Dermis blood vessel endothelial cell (primary cell): ENCODE measurements at places on chromosomes 7 and 10. TPM values are rescaled to one million over a fixed set of nuclear protein-coding genes. Genes with fewer than 3 reads are reported as not detected.

GRCh38 chr10:1620803-1621202, 116.5 kb downstream of the ADARB2 start:
- DNase-seq: no peak

DNA sequence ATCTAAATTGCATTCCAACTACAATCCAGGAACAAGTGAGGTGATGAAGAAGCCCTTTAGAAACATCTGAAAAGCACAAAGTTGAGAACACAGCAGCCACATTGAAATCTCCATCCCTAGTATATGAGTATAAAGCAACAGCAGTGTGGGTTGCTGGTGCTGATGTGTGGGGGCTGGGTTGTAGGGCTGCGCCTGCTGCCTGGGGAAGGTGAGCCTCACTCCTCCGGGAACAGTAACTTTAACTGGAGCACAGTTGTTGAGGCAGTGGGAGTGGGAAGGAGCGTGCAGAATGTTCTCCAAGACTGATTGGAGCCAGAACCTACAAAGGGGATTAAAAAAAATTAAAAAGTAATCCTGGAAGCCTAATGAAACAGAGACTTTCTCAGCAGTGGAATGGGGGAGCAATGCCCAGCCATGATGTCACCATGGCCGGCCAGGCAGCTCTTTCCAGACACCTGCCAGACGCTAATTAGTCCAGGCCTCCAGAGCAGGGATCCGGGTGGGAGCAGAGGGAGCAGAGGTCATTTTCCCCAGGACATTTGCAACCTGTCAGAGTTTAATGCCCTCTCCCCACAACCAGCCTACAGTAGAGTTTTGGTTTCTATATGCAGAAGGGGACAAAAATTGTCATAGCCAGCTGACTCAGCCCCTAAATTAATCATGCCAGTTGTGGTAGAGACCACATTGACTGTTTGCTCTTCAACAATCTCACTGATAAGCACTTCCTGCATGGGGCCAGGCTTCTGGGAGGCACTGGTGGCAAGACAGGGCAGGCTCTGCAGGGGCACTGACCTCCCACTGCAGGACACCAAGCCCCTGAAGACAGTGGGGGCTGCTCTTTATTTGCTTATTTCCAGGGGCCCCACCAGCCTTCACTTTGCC, 133.0 kb upstream of the ZNF32 start:
- no peak for DNase-seq

DNA sequence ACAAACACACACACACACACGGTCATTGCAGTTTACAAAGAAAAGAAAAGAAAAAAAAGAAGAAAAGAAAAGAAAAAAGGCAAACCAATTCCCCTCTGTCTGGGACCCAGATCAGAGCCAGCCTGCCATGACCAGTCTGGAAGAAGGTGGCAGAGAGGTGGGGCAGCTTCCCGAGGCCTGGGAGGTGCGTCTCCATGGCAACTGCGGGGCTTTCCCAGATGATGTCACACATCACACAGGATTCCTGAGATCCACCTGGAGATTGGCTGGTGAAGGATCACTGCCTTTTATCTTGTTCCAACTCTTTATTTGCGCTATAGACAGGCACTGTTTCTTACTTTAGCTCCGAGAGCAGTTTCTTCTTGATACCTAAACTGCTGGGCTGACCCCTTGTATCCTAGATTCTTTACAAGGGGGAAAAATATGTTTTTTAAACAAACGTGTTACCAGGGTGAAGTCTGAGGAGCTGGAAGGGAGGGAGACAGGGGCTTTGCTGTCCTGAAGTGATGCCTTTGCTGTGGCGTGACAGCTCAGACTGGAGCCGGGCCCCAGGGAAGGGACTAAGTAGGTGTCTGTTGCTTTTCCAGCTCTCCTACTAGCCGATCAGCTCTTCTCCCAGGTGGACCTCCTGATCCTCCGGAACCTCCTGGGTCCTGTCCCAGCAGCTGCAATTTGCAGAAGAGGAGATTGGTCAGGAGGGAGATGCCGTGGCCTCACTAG, 298.5 kb downstream of the KLF6 start:
- peak; percentile 66 for DNase-seq

GRCh38 chr7:24501009-24501408, 72.2 kb upstream of the PALS2 start:
- DNase-seq: no peak

- DNase-seq: peak; percentile 32
Measured at GRCh38 chr7:45684910-45685618, 110.9 kb downstream of the ADCY1 start.

DNA sequence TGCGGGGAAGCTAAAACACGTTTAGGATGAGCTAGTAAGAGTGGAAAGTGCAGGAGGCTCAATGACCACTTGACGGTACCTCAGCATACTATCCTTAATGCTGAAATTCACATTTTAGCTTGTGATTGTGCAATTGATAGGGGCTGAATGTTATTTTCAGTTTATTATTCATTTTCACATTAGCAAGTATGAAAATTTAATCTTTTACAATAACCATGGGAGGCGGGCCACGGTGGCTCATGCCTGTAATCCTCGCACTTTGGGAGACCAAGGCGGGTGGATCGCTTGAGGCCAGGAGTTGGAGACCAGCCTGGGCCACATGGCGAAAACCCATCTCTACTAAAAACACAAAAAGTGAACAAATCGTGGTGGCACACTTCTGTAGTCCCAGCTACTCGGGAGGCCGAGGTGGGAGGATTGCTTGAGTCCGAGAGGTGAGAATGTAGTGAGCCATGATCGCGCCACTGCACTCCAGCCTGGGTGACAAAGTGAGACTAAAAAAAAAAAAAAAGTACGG, 22.0 kb upstream of the ANLN start:
- DNase-seq: no peak

DNA sequence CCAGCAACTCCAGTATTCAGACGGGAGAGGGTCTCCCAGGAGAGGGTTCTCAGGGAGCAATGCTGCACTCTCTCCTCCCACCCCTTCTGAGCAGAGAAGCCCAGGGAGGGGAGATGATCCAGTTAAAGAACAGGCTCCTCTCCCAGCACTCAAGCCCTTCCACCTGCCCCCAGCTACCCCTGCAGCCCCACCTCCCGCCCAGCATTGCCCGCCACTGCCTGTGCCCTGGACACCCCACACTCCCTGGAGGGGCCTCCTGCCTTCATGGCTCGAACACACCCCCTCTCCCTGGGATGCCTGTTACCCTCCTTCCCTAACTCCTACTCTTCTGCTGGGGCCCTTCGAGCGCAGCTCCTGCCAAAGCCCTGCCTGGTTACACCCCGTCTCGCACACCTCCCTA, 66.8 kb downstream of the ELFN1 start:
- no peak for DNase-seq

- DNase-seq: no peak
Measured at GRCh38 chr10:20105236-20105635, 289.0 kb downstream of the PLXDC2 start.

GRCh38 chr7:67438198-67438882, 441.7 kb downstream of the TYW1 start:
- DNase-seq: no peak

DNA sequence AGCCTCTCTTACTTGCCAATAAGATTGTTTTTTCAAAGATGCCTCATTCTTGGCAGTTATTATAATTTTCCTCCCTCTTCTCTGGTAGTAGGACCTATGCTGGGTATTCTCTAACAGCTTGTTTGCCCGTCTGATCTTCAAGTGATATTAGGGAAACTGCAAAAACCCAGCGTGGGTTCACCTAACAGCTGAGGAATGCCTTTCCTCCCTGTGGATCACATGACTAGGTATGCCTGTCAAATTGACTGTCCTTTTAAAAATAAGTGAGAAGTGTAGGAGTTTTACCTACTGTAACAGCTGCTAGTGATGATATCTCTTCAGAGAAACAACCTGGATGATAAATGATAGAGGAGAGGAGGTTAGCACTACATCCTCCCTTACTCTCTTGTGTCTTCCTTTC, 22.0 kb downstream of the HECTD2 start:
- DNase-seq: no peak

GRCh38 chr7:71761336-71761735, 629.4 kb downstream of the GALNT17 start:
- no peak for DNase-seq

GRCh38 chr10:119867317-119867716, 5.3 kb downstream of the MCMBP start:
- no peak for DNase-seq

DNA sequence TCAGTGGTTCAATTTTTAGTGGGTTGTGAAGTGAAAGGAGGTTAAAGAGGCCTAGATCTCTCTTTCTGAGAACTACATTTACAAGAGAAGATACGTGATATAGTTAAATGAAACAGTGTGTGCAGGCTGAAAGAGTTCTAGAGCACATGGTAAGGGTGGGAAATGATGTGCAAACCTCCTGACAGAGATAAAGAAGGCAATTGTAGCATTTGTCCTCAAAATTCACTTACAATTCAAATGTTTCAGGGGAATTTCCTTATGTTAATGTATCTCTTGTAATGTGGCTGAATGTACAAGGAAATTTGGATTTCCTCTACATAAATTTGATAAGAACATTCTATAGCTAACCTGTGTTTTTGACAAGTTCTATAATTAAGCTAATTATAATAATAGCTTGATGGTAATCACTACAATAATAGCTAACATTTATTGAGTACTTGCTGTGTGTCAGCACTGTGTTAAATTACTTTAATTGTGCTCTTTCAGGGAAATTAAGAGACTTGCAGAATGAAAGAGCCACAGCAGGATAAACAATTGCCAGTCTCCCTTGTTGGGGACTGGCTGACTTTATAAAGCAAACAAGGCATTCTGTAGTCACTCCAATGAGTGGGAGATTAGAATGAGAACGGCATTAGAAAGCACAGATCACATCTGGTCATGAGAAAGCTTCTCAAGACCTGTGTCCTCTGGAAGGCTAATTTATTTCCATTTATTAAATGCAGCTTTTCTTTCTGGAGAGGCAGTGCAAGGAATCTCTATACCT, 139.7 kb upstream of the TMEM72 start:
- no peak for DNase-seq

DNA sequence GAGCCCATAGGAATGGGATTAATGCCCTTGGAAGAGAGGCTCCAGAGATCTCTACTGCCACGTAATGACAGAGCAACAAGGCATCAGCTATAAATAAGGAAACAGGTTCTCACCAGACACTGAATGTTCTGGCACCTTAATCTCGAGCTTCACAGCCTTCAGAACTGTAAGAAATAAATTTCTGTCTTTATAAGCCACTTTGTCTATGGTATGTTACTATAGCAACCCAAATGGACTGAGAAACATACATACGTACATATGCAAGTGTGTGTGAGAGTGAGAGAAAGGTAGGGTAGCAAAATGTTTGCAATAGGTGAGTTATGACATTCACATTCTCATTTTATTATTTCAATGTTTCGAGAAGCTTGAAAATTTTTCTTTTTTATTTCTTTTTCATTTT, 22.1 kb upstream of the HTR5A start:
- DNase-seq: no peak

- peak; percentile 73 for DNase-seq
Measured at GRCh38 chr10:24723788-24724380, at the start of gene ARHGAP21. Gene ARHGAP21 (minus strand): TSS chr10:24723887. CDS start chr10:24721899, 1,988 bp downstream.

- no peak for DNase-seq
Measured at GRCh38 chr10:124306922-124307371, 111.8 kb downstream of the OAT start.

GRCh38 chr7:54253036-54253373, 289.2 kb upstream of the VSTM2A start:
- DNase-seq: no peak

DNA sequence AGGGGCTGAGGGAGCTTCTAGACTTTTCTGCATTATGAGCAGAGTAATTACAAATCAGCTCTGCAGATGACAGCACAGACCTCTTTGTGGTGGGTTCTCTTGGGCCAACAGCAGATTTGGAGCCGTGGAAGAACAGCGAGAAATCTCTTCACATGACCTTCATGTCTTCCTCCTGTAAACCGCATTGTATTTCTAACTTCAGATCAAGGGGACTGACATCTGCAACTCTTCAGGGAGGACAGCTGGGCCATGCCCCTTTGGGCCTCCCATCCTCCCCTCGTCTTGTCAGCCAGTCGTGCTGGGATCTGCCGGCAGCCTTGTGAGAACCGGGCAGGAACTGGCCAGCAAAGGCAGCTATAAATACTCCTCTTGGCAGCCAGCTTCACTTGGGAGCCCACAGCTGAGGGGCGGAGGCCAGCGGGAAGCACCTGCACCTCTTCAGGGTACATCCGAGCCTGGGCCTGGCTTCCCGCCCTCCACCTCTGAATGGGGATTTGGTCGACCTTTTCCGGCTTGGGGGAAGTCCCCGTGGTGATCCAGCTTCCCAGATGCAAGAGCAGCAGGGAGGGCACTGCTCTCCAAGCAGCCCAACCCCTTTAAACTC, 54.7 kb downstream of the STEAP1B start:
- peak; percentile 100 for DNase-seq

DNA sequence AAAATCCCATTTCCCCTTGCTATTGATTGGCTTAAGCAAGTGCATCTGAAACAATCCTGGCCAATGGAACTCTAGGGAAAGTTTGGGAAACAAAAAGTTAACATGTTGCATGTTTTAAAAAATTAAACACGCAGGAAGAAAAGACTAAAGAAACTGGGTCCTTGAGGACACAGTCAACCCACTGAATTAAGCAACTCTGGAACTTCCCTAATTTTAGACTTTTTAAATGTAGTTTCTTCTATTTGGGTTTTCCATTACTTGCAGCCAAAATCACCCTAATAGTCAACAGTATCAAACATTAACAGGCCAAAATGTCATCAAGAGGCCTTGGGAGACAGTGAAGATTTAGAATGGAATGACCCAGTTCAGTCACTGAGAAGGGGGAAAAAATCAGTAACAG, 40.6 kb downstream of the OSBPL3 start:
- DNase-seq: no peak

DNA sequence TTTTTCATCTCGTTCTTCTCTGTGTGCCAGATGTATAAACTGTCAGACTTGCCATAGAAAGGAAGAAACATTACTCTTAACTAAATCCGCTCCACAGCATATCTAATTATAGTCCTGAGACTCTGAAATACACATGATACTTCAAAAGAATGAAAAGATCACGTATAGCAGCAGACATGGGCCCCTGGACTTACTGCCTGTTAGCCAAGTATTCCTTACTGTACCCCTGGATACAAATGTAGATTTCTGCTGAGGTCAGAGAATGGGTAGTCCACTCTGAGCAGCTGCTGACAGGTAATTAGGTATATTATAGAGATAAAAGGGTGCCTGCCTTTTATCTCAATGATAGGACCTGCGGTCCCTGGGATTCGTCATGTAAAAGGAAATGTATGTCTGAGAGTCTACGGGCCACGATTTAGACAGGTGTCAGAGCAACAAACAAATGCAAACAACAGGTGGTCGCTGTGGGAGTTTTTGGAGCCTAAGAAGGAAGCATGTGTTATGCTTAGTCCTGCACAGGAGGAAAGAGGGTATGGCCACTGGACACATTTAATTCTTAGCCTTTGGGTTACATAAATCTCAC, 69.4 kb downstream of the VOPP1 start:
- no peak for DNase-seq

- peak; percentile 14 for DNase-seq
Measured at GRCh38 chr7:46320956-46321355, 399.9 kb upstream of the IGFBP3 start.

GRCh38 chr7:106773721-106774120, 91.4 kb upstream of the PIK3CG start:
- no peak for DNase-seq

Gene CALHM2
- 18.4 and 27.9 TPM in 2 replicates for total RNA-seq

Gene EFCAB10
- not detected in 2 replicates for total RNA-seq

Gene SLC13A4
- total RNA-seq: not detected in 2 replicates

Gene SPDYE11
- not detected in 2 replicates for total RNA-seq

Gene NOS3
- total RNA-seq: 33.4 and 103 TPM in 2 replicates

Gene NPC1L1
- not detected in 2 replicates for total RNA-seq

Gene HMX3
- not detected in 2 replicates for total RNA-seq

Gene ITGA8
- 0.23 and 0.34 TPM in 2 replicates for total RNA-seq

Gene ATP5F1C
- total RNA-seq: 320 and 349 TPM in 2 replicates

Gene RINT1
- 11.9 and 18.4 TPM in 2 replicates for total RNA-seq

Gene ATRNL1
- 0.17 and 1.5 TPM in 2 replicates for total RNA-seq

Gene ALDH18A1
- 104 and 110 TPM in 2 replicates for total RNA-seq

Gene COL13A1
- 5.3 and 6.6 TPM in 2 replicates for total RNA-seq
